Hippocampal formation (tissue), 2 donors: ENCODE measurements at places on chromosomes 7 and 10.

GRCh38 chr7:155129186-155129585, 59.1 kb downstream of the HTR5A start:
- DNase-seq, result no peak

GRCh38 chr10:51763746-51764145, 64.4 kb upstream of the CSTF2T start:
- no peak for DNase-seq

- DNase-seq, result no peak
Observed at GRCh38 chr10:47290338-47290737, 9.7 kb upstream of the GDF10 start.

DNA sequence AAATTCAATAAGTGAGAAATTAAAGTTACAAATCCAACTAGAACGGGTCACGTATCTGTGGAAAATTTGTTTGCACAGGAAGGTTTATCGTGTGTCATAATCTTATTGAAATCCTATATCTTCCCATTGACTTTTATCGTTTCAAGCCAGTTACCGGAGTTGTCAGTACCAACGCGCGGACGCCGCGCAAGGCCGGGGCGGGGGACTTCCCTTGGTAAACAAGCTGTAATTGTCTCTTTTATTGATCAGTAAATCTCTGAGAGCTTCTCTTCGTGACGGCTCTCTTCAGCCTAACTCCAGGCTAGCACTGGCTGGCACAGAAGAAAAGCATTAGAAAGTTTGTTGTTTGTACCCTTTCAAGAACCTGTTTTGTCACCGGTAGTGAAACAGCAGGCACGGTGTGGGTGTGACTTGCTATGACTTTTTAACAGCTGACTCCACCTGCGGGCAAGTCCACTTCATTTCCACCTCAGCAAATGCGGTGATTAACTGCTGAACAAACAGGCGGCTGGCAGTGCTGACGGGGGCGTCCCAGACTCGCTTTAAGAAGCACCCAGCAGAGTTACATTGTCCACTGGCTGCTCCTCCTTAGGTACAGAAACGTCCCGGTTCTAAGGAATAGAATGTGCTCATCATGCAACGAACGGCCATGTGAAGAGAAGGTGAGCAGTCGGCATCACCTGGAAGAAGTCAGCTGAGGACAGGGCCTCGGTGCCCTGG, 215.8 kb downstream of the MAD1L1 start:
- no peak for DNase-seq

DNA sequence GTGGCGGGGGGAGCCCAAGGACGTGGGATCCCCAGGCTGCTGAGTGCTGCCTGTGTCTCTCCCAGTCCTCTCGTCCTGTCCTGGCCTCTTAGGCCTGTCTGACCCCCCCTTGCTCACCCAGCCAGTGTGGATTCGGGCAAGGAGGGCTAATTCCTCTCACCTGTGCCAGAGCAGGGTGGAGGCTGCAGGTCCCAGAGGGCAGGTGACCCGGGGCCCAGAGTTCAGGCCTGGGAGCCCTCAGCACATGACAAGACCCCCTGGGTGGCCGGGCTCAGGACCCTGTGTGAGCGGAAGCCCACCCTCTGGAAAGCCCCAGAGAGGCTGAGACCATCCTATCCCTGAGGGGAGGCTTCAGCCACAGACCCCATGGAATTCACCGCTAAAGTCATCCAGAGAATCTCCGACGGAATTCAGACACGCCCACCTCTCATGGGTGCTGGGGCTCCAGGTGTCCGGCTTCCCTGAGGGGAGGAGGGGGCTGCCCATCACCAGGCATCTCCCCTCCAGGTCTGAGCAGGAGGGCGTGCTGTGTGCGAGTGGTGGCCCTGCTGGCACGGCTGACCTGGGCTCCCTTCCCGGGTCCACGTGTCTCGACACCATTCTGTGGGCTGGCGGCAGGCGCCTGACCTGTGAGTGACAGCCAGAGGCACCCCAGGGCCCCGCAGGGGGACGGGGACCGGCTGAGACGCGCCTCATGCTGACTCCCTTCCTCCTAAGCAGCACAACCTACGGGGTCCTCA, 5.0 kb downstream of the KNDC1 start:
- DNase-seq, result no peak

- DNase-seq, result peak; percentile 68
Observed at GRCh38 chr7:4791738-4792536, 16.5 kb downstream of the AP5Z1 start.

- no peak for DNase-seq
Observed at GRCh38 chr7:5695727-5696345, 85.6 kb downstream of the RNF216 start.

DNA sequence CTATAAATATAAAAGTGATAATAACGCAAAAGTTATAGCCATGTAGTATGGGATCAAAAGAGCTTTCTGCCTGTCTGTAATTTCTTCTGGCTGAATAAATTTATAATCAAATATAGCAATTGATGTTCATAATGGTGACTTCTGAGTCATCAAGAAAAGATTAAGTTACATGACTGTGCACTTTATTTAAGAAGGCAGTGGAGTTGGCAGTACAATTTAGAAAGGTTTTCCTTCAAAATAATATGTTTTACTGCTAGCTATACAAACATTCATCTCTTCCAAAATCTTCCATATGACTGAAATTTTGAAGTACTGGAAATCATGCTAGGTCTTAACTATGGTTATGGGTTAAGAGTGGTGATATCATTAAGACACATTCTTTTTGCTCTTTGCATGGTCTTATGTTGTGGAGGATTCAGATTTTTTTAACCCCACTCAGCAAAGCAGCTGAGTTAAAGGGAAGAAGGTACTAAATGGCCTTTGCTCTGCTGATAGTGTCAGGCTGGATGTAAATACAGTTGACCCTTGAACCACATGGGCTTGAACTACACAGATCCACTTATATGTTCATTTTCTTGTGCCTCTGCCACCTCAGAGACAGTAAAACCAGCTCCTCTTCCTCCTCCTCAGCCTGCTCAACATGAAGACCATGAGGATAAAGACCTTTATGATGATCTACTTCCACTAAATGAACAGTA, 323.6 kb downstream of the BBS9 start:
- no peak for DNase-seq

- peak; percentile 16 for DNase-seq
Observed at GRCh38 chr10:123886292-123886691, 5.3 kb downstream of the CPXM2 start.

- DNase-seq, result no peak
Observed at GRCh38 chr7:12785473-12785872, 98.0 kb downstream of the ARL4A start.

DNA sequence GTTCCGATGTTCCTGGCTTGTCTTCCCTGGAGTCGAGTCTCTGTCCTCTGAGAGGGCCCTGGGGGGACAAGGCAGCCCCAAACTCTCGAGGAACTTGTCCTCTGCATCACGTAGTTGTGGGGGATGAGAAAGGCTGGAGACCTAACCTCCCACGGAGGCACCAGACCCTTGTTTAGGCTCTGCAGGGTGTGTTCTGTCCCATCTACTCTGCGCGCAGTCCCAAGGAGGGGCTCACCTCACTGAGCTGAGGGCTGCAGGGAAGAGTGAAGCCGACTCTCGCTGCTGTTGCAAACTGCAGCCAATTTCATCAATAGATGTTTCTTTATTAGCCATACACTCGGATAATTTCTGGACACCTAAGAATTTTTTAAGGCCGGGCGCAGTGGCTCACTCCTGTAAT, 186.7 kb upstream of the ADARB2 start:
- DNase-seq, result no peak

DNA sequence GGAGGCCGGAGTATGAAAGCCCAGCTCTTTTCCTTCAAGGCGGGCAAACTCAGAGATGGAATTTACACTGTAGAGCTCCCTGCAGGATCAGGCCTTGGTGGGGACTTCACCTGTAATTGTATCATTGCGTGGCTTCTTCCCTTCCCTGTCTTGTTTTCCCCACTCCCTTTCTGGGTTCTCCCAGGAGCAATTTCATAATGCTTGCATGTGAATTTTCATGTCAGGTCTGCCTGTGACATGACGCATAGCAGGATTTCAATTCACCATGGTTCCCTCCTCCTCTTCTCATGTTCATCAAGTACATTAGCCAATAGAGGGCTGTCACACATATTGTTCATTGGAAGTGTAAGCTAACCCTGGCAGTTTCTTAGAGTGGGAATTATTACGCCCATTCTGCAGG, 197.7 kb downstream of the RPS24 start:
- no peak for DNase-seq

DNA sequence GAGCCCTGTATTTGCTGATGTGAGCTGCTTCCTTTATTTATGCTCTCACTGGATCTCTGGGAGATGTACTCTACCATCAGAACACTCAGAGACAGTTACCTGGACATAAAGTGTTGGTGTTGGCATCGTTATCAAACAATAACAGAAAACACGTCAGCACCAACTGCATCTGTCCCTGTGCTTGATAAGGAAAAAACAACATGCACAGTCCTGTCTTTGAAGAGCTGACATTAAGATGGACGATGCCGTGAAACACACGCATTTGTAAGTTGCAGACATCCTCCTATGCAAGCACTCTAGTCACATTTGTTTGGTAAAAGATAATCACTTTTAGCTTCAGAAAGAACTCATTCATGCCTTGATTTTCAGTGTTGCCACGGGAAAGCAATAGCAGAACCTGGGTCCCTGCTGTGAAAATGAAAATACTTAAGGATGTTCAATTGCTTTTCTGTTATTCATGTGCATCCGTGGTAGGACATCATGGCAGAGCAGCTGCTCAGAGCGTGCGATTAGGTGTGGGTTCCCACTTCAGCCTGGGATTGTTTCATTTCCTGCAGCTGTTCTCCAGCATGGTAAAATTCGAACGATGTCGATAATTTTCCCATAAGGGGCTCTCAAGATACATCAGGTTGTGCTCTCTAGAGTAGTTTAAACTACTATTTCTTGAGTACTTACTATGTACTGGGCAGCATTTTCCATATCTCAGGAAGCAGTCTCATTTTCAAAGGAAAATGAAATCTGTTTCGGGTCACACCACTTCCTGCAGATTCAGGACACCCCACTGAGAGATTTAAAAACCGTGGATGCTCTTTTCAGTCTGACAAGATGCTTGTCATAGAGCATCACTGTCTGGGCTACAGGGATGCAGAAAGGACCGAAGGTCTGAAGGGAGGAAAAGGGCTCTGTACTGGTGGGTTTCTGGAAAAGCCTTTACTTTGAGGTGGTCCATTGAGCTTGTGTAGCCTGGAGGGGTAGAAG, 248.7 kb downstream of the CAMK1D start:
- no peak for DNase-seq

DNA sequence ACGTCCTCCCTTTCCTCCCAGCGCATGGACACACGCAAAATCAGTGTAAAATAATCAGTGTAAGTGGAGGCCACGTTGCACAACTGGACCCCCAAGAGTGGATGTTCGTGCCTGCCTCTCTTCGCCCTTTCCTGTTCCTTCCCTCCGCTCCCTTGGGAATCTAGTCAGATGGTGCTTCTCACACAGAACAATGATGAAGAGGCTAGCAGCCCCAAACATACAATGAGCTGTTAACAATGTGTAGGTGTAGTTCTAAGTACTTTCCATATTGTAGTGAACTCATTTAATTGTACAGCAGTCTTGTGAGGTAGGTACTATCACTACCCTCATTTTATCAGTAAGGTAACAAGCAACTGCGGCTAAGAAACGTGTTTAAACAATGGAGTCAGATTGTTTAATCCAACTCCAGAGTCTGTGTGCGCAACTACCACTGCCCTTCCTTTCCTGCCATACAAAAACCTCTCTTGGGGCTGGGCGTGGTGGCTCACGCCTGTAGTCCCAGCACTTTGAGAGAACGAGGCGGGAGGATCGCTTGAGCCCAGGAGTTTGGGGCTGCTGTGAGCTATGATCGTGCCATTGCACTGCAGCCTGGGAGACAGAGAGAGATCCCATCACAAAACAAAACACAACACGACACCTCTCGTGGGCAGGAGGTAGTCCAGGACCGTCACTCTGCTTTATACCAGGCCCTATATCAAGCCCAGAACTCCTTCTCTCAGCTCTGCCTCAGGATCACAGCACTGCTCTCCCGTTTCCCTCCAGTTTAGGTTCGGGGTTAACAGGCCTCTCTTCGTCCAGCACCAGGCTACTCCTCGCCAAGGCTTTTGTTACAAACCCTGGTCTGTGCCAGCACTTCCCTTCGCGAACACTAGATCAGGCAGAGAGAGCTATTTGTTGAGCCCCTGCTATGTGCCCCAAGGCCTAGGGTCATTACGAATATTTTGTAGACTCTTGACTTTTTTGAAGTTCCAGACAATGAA, 1.1 kb downstream of the FKBP9 start:
- no peak for DNase-seq

GRCh38 chr7:50721160-50721559, 61.5 kb downstream of the GRB10 start:
- no peak for DNase-seq

DNA sequence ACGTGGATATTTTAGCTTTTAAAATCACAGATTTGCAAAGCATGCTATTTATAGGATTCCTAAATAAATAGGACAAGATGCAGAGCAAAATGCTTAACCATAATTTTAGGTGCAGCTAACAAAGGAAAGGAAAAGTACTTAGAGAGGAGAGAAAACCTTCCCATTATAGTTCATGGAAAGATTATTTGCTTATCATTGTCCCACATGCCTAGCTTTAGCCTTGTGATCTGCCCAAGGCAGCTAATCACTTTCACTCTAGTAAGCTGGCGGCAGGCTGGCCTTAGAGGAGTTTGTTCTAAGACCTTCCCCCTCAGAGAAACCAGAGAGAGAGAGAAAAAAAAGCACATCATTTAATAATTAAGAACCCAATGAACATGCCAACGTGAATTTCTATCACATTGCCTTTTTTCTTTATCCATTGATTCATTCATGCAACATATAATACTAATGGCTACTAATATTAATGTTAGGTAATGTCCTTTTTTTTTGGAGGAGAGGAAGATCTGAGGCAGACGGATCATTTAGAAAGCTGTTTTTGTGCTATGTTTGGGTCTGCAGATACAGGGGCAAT, 274.6 kb downstream of the ARL4A start:
- DNase-seq, result no peak
